ENCODE measurements at places on chromosomes 2 and 18.

DNA sequence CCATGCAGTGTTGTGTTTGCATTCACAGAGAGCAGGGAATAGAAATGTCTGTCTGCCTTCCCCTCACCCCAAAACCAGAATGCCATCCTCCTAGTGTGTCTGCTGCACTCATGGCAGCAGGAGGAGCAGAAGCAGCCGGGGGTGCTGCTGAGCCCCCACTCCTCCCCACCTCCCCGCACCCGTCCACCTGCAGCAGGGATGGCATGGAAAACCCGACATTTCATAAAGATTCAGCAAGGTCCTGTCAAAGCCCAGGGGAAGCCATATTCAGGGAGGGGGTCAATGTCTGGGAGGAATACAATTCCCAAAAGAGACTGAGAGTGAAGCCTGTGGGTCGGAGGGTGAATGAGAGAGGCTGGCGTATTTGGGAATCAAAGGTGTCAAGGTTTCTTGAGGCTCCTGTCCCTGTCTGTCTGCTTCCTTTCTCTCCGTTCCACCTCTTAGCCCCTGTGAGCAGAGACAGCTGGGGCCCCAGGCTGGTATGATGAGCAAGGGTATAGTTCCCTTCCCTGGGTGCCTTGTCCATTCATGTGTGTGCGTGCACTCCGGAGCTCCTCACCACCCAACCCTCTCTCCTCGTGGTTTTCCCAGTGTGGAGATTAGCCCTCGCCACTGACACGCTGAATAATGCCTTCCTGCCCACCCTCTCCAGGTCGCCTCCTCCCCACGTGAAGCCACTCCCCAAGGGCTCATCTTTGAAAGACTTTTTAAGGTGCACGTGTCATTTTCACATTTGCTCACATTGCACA is 133.5 kb upstream of the ZNF236 start:
- DNase-seq, result no peak

DNA sequence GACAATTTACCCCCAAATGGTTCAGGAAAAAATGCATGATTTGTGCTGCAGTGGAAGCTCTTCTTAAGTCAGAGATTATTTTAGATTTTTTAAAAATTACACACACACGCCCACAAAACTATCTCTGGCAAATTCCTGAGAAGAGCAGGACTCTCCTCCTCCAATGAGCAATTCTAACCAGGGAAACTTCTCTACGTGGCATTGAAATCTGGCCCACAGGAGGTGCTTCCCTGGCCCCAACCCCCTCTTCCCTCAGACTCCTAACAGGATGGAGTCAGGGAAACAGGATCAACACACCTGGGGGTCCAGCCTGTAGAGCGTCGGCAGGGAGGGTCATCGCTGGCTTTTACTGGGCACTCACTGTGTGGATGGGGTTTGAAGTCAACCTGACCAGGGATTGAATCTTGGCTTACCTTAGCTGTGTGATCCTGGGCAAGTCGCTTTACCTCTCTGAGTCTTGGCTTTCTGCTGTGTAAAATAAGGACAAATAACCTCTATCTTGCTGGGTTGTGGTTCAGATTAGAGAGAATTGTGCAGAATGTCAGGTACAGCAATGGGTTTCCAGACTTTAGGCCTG is 65.4 kb upstream of the ASAP2 start:
- DNase-seq, result no peak

DNA sequence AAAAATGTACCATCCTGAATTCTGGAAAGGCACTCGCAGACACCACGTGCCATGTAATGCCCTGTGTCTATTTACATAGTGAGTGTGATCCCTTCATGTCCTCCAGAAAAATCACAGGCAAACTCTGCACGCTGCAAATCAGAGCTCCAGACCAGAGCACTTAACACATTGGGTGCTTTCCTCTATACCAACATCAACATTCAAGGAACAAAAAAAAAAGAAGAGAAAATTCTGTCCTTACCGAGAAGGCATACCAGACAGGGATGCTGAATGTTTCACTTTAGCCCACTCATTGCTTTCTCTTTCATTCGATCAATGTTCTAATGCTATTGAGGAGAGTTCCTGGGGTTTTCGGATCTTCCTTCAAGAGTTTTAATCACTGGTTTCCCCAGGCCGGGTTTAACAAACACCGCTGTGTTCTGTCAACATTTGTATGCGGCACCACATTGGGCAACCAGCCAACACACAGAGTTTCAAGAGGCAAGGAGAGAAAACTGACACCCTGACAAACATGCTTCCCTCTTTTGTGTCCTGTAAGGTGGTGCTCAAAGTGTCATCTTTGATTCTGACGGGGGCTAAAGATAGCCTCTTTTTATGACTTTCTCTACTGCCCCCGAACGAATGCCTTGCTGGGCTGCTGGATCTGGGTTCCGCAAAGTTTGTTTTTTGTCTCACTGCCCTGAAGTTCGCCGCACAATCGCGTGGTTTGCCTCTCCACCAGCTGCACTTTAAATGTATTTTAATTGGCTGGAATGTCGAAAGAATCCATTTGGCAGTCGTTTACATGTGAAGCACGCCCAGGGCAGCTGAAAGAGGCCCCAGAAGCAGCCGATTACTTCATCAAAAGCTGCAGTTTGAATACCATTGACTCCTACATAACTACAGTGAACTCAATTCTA is 106.4 kb upstream of the NCKAP5 start:
- peak; percentile 40 for DNase-seq

DNA sequence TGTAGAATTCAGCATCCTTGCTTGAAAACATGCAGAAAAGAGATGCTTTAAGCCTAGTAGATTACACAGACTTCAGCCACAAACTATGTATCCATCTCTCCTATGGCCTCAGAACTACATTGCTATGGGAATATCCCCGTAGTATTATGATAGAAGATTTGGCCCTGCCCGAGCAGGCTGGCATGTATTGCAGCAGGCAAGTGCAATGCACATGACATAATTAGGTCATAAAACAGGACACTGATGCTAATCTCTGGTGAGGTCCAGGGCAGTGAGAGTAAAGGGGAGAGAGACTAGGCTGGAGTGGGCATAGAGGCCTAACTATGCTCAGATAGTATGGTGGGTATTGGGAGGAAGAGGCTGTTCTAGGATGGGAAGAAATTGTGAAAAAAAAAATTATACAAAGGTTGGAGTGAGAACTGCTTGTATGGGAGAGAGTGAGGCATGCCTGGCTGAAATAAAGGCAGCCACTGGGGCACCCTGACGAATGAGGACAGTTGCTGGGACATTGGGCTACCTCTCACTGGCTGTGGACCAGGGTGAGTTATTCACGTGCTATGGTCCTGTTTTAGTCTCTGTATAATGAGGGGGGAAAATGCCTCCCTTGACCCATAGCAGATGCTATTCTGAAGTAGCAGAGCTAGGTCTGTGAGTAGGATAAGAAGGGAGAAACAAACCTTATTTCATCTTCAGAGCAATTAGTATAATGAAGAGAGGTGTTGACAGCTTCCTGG is 1.6 kb upstream of the PLA2R1 start:
- no peak for DNase-seq

DNA sequence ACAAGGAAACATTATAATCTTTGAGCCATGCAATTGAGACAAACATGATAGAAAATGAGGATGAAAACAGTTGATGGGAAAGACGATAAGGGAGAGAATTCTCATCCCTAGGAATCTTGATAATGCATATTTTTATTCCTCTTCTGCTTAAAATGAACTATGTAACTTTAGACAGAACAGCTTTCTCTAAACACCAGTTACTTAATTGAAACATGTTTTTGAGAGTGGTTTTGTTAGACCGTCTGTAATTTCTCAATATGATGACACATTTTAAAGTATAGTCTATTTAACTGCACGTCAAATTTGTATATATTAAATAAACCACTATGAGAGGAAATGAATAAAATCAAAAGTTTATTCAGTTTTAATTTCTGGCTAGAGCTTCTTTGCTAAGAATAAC is 1453.9 kb upstream of the NXPH2 start:
- no peak for DNase-seq

- no peak for DNase-seq
These were observed 209.3 kb upstream of the NCKAP5 start for GRCh38 chr2:133777574-133777960.

- peak; percentile 16 for DNase-seq
These were observed 70.8 kb upstream of the NOSTRIN start for GRCh38 chr2:168731616-168732015.

DNA sequence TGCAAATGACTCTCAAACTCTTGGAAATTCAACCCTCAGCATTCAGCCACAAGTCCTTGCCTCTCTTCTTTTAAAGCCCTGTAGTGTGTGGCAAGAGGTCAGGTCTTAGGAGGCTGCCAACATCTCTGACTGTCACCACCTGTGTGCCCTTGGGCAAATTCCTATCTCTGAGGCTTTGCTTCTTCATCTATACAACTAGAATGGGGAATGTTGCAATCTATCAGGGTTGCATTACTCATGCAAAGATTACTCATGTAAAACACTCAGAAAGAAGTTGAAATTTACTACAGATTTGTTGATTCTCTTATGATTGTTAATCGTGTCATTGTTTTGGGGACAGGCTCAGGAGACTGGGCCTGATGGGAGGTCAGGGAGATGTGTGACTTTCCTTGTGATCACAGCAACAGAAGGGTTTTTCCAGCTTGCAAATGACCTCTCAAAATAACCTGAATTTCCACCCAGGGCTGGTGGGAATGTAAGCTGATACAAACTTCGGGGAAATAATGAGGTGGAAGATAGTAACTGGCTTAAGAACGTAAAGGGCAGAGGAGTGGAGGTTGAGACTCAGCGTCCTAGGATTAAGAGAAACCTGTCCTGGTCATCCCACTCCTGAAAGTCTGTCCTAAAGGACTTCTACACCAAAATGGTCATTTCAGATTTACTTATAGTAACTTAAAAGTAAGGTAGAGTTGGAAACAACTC is 32.1 kb upstream of the SIGLEC15 start:
- no peak for DNase-seq

- DNase-seq, result no peak
These were observed 65.0 kb upstream of the NPAS2 start for GRCh38 chr2:100754951-100755350.

GRCh38 chr2:179139506-179139905 is 89.6 kb upstream of the CCDC141 start:
- no peak for DNase-seq

DNA sequence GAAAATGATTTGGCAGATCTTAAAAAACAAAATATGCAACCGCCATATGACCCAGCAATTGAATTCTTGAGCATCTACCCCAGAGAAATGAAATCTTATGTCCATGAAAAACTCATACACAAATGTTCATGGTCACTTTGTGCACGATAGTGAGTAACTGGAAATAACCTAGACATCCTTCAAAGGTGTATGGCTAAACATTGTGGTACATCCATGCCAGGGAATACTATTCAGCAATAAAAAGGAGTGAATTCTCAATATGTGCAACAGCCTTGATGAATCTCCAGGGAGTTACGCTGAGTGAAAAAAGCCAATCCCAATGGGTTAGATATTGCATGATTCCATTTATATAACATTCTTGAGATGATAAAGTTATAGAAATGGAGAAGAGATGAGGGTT is 112.7 kb upstream of the SMAD2 start:
- DNase-seq, result no peak

GRCh38 chr2:218427741-218428140 is 8.8 kb downstream of the VIL1 start:
- DNase-seq, result no peak

DNA sequence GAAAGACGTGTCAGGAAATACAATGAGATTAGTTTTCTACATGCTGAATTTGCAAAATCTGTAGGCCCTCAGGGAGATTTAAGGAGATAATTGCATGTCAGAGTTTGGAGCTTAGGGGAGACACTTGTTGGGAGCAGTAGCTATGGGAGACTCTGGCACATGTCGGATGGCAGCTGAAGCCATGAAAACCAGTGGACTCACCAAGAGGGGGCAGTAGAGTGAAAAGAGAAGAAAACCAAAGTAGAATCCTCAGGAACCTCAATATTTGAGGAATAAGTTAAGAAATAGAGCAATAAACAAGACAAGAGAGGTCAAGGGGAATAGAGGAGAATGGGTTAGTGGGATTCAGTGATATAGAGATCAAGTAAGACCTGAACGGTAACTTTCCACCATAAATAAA is 24.8 kb downstream of the RUFY4 start:
- DNase-seq, result no peak

- no peak for DNase-seq
These were observed 161.6 kb downstream of the LCLAT1 start for GRCh38 chr2:30608643-30609042.

DNA sequence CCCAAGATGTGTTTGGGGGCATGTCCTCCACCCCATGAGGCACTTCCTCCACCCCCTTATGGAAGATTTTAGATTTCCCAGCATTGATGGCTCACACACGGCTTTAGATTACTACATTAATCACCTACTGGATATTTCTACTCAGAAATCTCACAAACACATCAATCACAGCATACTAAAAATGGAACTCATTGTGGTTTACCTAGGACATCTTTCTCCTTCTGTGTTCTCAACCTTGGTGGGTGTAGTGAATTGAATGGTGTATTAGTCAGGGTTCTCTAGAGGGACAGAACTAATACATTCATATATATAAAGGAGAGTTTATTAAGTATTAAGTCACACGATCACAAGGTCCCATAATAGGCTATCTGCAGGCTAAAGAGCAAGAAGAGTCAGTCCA is 82.1 kb upstream of the CYRIA start:
- no peak for DNase-seq

- DNase-seq, result no peak
These were observed 727 bp downstream of the FBXO11 start for GRCh38 chr2:47905386-47906156.

DNA sequence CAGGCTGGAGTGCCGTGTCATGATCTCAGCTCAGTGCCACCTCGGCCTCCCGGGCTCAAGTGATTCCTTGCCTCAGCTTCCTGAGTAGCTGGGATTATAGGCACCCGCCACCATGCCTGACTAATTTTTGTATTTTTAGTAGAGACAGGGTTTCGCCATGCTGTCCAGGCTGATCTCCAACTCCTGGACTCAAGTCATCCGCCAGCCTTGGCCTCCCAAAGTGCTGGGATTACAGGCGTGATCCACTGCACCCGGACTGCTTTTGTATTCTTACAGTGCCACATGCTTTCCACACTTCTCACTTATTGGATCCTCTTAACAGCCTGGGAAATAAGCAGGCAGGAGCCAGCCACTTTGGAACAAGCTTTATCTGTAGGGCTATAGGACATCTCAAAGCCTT is 25.3 kb upstream of the BCL2L11 start:
- DNase-seq, result no peak

- no peak for DNase-seq
These were observed 80.8 kb upstream of the LPIN2 start for GRCh38 chr18:3093624-3094337.

DNA sequence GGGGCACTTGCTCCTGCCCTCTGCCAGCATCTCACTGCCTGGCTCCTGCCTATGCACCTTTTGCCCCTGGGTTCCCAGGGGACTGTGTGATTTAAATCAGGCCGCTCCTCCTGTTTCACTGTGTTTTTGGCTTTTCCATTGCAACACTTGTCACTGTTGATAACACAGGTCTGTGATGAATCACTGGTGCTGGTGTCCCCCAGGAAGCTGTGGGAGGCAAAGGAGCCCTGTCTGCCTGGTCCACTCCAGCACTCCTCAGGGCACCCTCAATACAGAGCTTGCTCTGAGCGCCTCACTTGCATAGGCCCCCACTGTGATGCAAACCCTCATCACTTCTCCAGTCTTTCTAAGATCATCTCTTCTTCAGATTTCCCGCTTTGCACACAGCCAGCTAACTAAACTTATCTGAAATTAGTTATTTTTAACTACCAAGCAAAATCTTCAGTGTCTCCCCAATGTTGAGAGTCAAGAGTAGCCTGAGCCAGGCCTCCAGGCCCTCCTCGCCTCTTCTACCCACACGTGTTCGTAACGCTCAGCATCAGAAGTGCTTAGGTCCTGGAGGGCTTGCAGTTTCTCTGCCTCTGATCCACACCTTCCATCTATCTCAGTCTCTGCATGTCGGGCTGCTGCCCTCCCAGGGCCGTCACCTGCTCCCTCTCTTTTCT is 2.8 kb downstream of the TMEM18 start:
- no peak for DNase-seq

GRCh38 chr2:217297096-217297495 is 437.2 kb upstream of the TNP1 start:
- no peak for DNase-seq
